ENCODE measurements at places on chromosomes 3 and 15.

DNA sequence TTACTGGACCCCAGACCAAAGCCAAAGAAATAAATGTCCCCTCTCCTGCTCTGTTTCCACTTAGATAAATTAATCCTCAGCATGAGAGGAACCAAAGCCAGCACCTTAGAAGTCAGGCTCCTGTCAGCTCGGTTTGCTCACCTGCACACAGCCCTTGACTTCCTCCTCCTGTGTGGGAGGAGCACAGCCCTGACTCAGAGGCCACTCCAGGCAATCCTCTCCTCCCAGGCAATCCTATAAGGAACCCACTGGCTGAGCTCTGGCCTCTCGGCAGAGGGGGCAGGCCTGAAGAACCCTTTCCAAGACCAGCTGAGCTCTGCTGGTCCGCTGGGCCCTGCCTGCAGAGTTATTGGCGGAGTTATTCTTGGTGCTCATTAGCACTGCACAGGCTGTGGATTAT lies 30.8 kb downstream of the LIPC start:
- DNase-seq, result no peak

GRCh38 chr3:89740881-89741177 lies 633.4 kb downstream of the EPHA3 start:
- DNase-seq, result no peak

GRCh38 chr3:46565077-46565476 lies 1.0 kb downstream of the LRRC2 start:
- DNase-seq, result no peak

DNA sequence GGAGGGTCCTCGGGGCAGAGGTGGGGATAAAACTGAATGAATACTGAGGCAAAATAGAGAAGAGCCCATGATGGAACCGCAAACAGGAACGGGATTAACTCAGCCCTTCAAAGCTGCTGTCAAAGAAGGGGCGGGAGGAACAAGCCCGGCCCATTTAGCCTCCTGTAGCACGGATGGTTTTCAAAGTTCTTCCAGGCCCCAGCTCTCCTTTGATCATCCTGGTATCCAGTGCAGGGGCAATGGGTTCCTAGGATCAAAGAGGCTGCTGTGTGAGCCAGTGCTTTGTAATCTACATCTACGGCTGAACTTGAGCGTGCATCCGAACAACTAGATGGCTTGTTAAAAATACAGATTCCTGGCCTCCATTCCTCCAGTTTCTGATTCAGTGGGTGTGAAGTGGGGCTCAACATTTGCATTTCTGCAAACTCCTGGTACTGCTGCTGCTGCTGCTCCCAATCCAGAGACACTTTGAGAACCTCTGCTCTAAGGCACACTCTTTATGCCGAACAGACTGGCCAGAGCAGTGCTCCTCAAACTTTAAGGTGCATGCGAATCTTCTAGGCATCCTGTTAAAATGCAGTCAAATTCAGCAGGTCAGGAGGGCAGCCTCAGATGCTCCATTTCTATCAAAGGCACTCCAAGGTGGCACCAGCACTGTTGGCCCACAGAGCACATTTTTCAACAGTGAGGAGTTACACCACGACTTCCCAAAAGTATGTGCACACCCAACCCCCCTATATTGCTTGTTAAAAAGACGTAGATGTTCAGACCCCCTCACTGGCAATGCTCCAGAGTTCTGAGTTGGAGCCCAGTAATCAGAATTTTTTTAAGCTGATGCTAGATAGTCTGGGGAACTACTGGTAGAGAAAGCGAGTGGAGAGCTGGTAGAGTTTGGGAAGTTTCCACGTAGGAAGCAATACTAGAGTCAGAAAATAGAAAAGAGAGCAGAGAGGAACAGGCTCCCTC lies 5.6 kb downstream of the GALNT15 start:
- DNase-seq, result no peak

GRCh38 chr15:60819860-60820259 lies 340.9 kb upstream of the ICE2 start:
- DNase-seq, result no peak

DNA sequence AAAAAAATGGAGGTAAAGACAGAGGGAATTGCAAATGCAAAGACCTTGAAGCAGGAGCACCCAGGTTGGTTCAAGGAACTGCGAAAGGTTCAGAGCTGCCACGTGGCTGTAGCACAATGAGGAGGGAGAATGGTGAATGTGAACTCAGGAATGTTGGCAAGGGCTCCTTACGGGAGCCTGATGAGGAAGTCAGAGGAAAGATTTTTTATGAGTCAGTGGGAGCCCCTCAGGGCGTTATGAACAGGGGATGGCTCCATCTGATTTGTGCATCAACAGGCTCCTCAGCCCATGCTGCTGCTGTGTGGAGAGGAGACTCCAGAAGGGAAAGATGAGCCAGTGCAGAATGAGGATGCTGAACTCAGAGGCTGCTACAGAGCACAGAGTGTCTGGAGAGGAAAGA lies 194.4 kb downstream of the ARRDC4 start:
- DNase-seq, result no peak

- no peak for DNase-seq
These were observed 5.5 kb downstream of the PAQR5 start for GRCh38 chr15:69304182-69304545.

DNA sequence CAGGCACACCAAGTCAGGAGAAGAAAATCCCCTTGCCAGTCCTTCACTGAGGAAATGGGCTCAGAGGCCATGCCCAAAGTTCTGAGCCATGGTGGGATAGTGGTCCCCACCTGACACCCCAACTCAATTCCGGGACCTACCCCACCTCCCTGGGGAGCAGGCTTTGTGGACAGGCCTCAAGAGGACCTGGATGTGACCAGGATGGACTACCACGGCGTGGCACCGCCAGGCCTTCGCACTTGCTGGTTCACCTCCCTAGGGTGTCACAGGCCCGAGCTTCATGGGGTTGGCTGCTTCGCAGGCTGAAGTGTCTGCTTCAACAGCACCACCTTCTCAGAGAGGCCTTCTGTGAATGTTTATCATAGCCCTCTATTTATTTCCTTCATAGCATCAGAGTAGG lies 31.7 kb downstream of the POC1A start:
- no peak for DNase-seq

- DNase-seq, result no peak
These were observed 70.5 kb upstream of the LIPC start for GRCh38 chr15:58361273-58361759.

GRCh38 chr15:48845123-48845522 lies 32.8 kb upstream of the EID1 start:
- DNase-seq, result no peak

DNA sequence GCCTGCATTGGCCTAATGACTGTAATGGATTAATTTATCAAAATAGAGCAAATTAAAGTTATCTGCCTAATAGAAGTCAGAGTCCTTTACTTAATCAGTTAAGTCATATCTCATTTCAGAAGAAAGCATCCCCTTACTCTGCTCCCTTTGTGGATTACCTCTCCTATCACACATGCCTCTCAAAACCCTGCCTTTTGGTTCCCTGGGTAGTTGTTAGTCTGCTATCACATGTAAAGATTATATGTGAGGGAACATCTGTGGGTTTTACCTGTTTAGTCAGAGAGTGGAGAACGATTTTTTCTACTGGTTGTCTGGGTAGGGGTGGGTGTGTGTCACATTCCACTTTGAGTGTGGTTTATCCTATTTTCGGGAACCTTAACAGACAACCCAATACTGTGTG lies 16.4 kb downstream of the UBE2E2 start:
- DNase-seq, result no peak

- DNase-seq, result no peak
These were observed 6.0 kb upstream of the CCR8 start for GRCh38 chr3:39323494-39323893.

GRCh38 chr3:57082481-57082880 lies 22.0 kb downstream of the SPATA12 start:
- DNase-seq, result no peak

DNA sequence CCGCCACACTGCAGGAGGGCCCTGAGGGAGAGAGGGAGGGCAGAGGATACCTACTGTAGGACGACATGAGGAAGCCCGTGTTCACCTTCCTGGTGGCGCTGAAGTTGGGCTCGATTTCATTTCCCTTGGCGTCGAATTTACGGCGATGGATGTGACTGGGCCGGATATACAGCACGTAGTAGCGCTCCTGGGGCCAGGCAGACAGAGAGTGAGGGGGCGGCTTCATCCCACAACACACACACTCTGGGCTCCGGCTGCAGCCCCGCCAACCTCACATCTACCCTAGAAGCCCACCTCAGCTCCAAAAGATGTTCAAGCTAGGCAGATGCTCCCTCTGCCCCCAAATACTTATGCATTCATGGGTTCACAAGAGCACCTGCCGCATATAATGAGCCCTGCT lies 4.5 kb downstream of the ARPIN start:
- no peak for DNase-seq

- DNase-seq, result no peak
These were observed 111.0 kb upstream of the STRIT1 start for GRCh38 chr3:155404486-155404885.

DNA sequence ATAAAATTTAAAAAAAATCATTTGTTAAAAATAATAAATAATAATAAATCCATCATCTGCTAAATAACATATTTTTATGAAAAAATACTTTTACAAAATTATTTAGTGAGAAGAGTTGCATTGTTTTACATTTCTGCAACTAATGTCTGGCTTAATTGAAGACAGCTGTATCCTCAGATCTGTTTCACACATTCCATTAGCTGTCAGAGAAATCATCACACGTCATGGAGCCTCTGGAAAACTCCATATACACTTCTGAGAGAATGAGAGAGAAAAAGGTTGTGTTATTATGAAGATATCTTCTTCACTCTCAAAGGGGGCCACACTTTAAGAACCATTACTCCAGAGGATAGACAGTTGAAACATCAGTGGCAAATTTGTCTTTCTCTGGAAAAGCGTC lies 40.8 kb downstream of the CMSS1 start:
- DNase-seq, result no peak
